RPMI8226 (cell line): ENCODE measurements at places on chromosomes 5 and 9.

GRCh38 chr5:14793851-14794250, 77.7 kb downstream of the ANKH start:
- no peak for DNase-seq

- DNase-seq: no peak
These were observed 27.2 kb upstream of the CER1 start for GRCh38 chr9:14749741-14750211.

GRCh38 chr5:5710471-5710870, 288.0 kb downstream of the ICE1 start:
- no peak for DNase-seq

GRCh38 chr5:128462330-128462729, 75.7 kb downstream of the FBN2 start:
- no peak for DNase-seq

DNA sequence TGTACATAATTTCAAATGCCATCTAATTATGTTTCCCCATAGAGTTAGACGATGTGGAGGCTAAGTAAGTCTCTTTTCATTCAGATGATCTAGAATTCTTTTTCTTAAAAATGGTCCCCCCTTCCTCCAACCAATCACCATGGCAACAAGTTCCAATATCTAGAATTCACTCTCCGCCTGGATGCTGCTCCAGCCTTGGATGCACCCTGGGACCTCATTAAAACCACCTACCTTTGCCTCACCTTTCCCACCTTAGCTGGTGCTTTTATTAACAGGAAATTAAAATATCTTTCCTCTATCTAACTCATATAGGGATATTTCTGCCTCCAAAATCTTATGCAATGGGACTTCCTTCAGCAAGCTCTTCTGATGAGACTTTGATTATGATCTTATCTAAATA, 49.0 kb downstream of the DIRAS2 start:
- DNase-seq: no peak

GRCh38 chr5:154273028-154273617, 82.6 kb downstream of the GALNT10 start:
- peak; percentile 92 for DNase-seq

- no peak for DNase-seq
These were observed 88.3 kb downstream of the LHFPL2 start for GRCh38 chr5:78560000-78560855.

DNA sequence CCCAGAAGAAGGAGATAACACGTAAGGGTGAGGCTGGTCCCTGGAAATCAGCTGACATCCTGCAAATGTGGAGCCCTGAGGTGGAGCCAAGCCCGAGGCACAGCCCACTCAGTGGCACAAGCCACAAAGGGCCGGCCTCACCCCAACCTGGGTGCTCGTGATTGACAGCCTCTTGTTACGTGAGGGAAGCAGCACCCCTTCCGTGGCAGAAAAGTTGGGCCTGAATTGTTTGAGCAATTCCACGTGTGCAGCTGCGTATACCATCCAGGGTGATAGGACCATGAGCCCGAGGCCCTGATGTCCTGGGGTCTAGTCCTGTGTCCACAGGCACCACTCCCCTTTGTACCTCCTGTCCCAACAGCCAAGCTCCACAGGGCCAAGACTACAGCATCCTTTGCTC, 4.8 kb downstream of the ORM2 start:
- no peak for DNase-seq

DNA sequence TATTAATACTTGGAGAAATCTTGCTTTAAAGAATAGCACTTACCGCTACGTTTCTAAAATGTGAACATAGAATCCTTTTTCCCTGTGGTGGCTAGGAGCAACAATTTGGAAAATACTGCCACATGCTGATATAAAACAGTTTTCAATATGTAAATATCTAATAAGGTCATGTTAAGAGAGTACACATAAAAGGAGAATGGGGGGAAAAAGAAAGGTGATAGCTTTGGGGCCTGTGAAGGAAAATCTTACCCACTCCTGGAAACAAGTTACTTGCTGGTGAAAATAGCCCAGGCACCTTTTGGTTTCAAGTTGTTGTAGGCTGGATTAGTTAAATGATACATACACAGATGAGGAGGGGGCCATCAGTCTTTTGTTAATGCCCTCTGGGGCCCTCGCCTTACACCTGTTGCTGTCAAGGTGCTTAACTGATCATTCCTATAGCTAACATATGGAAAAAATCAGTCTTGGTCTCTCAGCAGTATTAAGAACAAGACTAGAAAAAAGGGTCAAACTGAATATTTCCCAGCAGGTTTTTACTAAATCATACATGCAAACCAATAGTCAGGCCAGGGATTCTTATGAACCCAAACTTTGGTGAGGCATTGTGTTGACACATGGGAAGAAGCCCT, 24.1 kb downstream of the FYB1 start:
- DNase-seq: no peak

DNA sequence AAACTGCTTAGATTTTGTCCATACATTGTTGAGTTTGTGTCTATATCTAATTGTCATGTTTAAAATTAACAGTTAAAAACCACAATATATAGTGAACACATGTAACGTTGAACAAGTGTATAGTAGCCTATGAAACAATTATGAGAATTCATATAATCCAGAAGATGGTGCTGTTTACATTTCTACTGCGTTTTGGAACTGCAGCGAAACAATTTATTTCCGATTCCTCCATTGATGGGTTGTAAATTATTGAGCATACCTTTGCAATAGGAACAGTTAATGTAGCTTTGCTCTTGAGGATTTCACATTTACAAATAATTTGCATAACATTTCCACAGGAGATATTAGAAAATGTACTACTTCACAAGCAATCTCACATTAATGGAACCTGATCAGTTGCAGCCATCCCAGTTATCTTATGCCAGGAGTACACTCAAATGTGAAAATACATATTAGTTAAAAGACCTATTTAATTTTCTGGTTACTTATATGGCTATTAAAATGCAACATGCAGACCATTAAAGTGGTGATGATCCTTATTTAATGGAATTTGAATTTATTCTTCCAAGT, 411.8 kb downstream of the CDH10 start:
- DNase-seq: no peak

GRCh38 chr5:135577421-135577820, 1.4 kb downstream of the CXCL14 start:
- DNase-seq: no peak

GRCh38 chr9:13807118-13807517, 506.8 kb downstream of the NFIB start:
- no peak for DNase-seq

GRCh38 chr5:35741971-35742370, 114.7 kb upstream of the IL7R start:
- no peak for DNase-seq

- peak; percentile 89 for DNase-seq
These were observed 15.2 kb downstream of the PTGES start for GRCh38 chr9:129737479-129738274.

- peak; percentile 39 for DNase-seq
These were observed 123.2 kb downstream of the JAKMIP2 start for GRCh38 chr5:147659166-147659929.

- DNase-seq: no peak
These were observed 26.4 kb upstream of the TMOD1 start for GRCh38 chr9:97475059-97475458.

DNA sequence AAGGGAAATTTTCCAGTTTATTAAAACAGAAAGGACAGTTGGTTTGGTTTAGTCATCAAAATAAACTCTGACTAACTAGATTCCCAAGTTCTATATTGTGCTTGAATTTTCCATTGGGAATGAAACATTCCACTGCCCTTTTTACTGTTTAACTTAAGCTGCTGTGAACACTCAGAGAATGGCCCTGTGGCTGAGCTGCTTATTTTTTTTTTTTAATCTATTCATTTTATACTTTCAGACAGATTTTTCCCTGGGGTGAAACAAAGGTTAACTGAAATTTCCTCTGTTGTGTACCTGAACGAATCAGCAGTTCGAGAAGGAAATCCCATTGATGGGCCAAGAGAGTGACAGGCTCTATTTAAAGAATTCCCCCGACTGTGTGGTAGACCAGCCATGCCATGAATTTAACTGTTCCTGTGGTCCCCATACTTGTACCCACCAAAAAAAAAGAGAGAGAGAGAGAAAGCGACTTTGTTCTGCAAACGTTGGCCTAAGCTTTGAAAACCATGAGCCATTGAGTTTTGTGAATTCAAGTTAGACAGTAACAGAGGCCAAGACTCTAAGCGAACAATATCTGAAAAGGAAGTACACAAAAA, 138.7 kb upstream of the GRHPR start:
- DNase-seq: no peak

- DNase-seq: no peak
These were observed 218.5 kb downstream of the PLK2 start for GRCh38 chr5:58241389-58241788.

DNA sequence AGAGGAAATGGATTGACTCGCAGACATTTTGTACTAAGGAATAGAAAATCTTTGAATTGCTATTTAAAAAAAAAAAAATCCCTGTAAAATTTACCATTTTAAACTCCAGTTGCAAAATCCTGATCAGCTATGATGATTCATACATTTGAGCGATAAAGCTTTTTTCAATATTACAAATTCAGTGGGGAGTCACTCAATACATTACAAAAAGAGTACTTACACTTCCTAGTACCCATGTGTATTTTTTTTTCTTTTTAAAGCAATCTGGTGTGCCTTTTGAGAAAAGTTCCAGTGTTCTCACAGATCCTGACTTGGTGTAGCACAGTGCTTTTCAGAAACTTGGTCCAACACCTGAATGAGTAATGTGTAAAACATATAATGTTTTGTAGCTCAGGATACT, 54.3 kb downstream of the PIK3R1 start:
- DNase-seq: no peak

DNA sequence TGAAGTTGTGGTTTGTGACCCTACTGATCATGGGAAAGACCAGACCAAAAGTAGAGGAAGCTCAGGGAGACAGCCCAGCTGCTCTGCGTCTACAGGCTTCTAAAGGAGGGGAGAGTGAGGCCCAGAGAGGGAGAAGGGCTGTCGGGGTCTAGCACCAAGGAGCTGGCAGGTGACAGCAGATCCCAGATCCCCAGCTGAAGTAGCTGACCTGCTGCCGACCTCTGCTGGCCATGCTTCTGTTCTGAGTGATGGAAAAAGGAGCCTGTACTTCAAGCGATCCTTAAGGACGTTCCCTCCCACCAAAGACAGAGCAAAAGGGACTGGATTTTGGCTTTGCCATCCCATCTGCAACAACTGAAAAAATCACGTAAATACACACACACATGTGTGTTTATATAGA, 22.7 kb upstream of the QSOX2 start:
- DNase-seq: no peak

GRCh38 chr9:24899463-24899862, 353.8 kb upstream of the IZUMO3 start:
- peak; percentile 44 for DNase-seq

DNA sequence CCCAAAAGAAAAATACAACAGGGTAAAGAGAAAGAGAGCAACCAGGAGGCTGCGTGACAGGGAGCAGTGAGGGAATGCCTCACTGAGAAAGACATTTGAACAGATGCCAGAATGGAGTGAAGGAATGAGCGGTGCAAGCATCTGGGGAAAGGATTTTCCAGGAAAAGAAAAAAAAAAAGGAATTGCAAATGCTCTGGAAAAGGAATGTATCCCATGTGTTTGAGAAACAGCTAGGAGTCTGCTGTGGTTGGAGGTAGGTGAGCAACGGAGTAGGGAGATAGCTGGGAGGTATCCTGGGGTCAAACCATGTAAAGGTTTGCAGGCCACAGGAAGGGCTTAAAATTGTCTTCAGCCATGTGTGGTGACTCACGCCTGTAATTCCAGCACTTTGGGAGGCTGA, 23.6 kb upstream of the CEMIP2 start:
- DNase-seq: no peak

GRCh38 chr5:181171782-181172181, 24.4 kb downstream of the OR2V2 start:
- no peak for DNase-seq

GRCh38 chr9:84811072-84811750, 141.7 kb downstream of the NTRK2 start:
- DNase-seq: no peak

GRCh38 chr9:71937898-71938297, 26.5 kb downstream of the C9orf85 start:
- DNase-seq: no peak

- peak; percentile 52 for DNase-seq
These were observed 105.2 kb downstream of the SH3TC2 start for GRCh38 chr5:148957591-148958202.

DNA sequence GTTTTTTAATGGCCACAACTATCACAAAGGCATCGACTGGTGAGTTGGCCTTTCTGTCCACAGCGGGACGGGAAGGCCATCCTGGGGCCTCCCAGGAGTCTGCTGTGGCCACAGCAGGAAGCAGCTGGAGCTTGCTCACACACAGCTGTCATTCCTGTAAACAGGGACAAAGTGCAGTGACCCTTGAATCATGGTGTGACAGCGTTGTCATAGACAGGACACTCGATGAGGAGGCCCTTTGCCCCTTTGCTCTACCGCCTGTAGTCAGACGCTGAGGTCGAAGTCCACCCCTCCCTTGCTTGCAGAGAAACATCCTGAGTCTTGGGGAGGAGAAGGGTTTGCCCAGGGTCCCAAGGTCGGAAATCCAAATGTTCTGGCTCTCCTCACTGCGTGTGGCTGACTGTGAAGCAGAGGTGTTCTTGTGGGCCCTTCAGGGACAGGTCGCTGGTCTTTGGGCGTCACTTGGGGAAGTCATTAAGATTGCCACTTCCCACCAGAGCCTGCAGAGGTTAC, 35.1 kb downstream of the NDST1 start:
- DNase-seq: no peak

DNA sequence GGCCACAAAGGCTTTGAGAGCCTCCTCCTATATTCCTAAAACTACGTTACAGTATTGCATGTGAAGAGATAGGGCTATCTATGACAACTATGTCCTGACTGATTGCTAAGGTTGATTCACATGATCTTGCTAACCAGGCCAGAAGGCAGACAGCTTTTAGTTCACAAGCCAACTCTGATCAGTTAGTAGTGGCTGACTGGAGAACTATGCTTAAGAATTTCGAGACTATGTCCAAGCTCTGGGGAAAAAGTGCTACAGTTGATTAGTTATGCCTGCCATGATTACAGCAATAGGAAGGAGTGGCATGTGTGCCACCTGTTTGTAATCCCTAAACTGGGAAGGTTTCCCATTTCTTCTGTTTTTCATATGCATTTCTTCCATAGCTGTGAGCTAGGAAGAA, 223.4 kb downstream of the DOCK8 start:
- no peak for DNase-seq

DNA sequence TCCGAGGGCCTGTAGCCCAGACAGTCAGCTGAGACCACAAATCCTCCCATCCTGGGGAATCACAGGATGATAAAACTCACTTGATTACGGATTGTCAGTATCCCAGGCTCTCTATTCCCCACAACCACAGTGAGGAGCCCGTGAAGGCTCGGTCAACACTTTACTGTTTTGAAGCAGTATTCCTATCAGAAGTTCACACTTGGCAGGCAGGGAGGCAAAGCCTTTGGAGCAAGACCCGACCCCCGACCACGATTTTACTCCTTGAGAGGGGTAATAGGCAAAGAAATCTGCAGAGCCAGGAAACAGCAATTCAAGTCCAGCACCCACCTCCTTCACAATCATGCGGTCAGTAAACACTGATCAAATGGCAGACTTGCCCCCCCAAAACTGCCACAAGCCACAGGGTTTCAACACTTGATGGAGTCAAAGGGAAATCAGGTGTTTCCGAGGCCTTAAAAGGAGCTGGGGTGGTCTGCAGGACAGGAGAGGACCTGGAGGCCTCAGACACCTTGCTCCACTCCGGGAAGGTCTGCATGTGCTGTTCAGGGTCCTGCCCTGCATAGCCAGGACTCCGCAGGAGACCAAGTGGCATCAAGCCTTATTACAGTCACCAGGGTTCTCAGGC, 25.2 kb downstream of the BICD2 start:
- no peak for DNase-seq
